ENCODE measurements at places on chromosomes 6 and 20.
A peak's percentile ranks its signal among the peaks of the same experiment; 100 is the strongest.

DNA sequence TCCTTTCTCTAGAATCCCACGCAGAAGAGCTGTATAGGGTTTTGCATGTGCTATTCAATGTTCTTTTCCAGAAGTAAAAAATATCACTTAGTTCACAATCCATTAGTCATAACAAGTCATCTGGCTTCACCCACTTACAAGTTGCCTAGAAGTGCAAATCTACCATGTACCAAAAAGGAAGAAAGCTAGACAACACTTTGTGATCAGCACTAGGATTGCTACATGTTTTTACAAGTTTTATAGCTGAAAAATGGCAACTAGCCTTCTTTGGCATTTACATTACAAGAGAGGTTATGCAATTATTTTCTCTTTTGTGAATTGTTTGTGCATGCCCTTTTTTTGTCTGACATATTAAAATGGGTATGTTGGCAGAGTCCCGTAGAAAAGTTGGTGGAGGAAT lies 85.6 kb upstream of the PTPRK start:
- DNase-seq: peak; percentile 23

DNA sequence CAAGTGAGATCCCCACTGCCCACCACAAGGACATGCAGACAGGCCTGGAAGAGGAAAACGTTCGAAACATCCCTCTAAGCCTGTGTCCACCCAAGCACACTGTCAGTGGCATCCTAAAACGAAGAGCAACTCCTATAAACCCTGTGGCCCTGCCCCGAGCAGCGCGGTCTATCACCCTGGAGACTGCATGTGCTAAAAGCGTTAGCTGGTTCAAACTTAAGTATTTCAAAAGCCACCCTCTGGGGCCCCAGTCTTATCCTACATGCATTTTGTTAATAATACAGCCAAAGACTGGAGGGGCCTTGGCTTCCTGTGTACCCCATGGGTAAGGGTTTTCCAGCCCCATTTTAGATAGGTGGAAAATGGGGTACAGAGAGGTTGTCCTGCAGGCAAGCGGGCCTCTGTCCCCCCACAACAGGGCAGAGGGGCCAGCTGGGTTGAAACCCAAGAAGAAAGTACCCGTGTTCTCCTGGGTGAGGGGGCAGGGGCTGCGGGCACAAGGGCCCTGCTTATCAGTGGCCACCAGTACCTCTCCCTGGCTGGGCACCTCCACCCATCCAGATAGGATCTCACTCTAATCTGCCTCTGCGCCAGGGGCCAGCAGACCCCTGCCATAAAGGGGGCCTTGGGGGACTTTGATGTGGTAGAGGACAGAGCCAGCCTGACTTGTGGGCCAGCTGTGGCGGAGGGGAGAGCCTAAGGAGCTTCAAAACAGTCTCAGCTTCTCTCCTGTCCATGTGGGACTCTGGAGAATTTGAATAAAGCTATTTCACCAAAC lies 28.3 kb downstream of the PREX1 start:
- DNase-seq: no peak

GRCh38 chr20:57840066-57840465 lies 130.3 kb upstream of the PMEPA1 start:
- no peak for DNase-seq

DNA sequence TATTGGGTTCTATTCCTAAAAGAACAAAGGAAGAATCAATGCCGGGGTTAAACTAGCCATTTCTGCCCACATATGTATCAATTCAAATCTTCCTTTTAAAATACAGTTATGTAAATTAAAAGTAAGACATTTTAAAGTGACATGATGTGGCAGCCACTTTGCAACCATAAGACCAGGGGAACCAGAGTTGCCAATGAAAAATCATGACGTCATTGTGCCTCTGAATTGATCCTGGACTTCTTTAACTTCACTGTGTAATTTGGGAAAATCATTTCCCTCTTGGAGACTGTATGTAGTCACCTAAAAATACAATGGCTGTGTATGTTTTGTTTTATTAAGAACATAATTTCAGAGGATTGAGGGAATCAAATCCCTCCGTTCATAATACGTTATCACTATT lies 42.2 kb downstream of the SLC13A3 start:
- DNase-seq: no peak

- no peak for DNase-seq
Measured at GRCh38 chr6:11688425-11688709, 90.2 kb downstream of the ADTRP start.

DNA sequence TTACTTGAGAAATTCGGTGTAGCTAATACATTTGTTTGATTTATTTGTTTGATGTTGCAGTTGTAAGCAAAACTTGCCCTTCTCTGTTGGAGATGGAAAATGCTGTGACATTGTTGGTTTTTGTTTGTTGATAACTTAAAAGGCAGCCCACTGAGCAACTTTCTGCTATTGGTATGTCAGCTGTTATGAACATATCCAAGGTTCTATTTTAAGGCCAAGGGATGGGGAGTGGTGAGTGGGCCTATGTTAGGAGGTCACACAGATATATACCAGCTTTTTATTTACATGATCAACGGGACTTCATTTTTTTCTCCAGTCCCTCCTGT lies 5.7 kb downstream of the QKI start:
- no peak for DNase-seq

DNA sequence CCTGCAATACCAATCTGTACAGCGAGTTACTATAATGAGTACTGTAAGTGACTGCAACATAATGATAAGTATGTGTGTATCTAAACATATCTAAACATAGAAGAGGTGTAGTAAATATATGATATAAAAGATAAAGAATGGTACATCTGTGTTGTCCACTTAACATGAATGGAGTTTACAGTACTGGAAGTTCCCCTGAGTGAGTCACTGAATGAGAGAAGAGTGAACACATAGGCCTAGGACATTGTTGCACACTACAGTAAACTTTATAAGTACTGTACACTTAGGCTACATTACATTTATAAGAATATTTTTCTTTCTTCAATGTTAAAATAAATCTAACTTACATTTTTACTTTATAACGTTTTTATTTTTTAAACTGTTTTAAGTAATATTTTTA lies 380.4 kb downstream of the MMUT start:
- peak; percentile 41 for DNase-seq

Measured in ELR (cell line).